ENCODE measurements at places on chromosomes 5 and 9. TPM values are rescaled to one million over a fixed set of nuclear protein-coding genes. Genes with fewer than 3 reads are reported as not detected.

- no peak overlapping the region for H3K4me3 ChIP-seq
- H3K27ac ChIP-seq: no peak overlapping the region
- H3K4me1 ChIP-seq: peaks cover 6% of the 10 kb centered on the region
- peaks cover 23% of the 10 kb centered on the region for H3K36me3 ChIP-seq
These were observed 7.3 kb downstream of the ATOX1 start for GRCh38 chr5:151751091-151751490.

GRCh38 chr9:129612815-129613519, 7.9 kb downstream of the C9orf50 start:
- H3K4me3 ChIP-seq: no peak overlapping the region
- no peak for ATAC-seq
- no peaks in the 10 kb centered on the region for H3K27me3 ChIP-seq
- peak overlapping the region; percentile 69 for H3K27ac ChIP-seq

GRCh38 chr5:91339063-91339705, 43.9 kb downstream of the ARRDC3 start:
- no peak overlapping the region for H3K27ac ChIP-seq
- peak; percentile 39 for ATAC-seq
- H3K36me3 ChIP-seq: no peaks in the 10 kb centered on the region
- no peaks in the 10 kb centered on the region for H3K27me3 ChIP-seq
- no peak overlapping the region for H3K4me3 ChIP-seq
- no peaks in the 10 kb centered on the region for H3K4me1 ChIP-seq

- H3K27me3 ChIP-seq: no peaks in the 10 kb centered on the region
- no peak overlapping the region for H3K4me3 ChIP-seq
- no peak for ATAC-seq
- peaks cover 22% of the 10 kb centered on the region for H3K4me1 ChIP-seq
These were observed 96.2 kb upstream of the IL6ST start for GRCh38 chr5:56090793-56091460.

DNA sequence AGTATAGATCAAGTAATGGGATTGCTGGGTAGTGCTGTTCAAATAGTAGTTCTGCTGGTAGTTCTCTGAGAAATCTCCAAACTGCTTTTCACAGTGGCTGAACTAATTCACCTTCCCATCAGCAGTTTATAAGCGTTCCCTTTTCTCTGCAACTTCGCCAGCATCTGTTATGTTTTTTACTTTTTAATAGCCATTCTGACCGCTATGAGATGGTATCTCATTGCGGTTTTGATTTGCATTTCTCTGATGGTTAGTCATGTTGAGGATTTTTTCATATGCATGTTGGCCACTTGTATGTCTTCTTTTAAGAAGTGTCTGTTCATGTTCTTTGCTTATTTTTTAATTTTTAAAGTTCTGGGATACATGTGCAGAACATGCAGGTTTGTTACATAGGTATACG, 279.2 kb upstream of the NREP start:
- H3K4me3 ChIP-seq: no peak overlapping the region
- H3K27ac ChIP-seq: no peak overlapping the region
- ATAC-seq: no peak
- H3K36me3 ChIP-seq: no peaks in the 10 kb centered on the region

GRCh38 chr5:170508036-170508435, 4.2 kb downstream of the KCNIP1 start:
- H3K27me3 ChIP-seq: peaks cover 28% of the 10 kb centered on the region
- no peak for ATAC-seq
- no peak overlapping the region for H3K4me3 ChIP-seq
- H3K4me1 ChIP-seq: no peaks in the 10 kb centered on the region

DNA sequence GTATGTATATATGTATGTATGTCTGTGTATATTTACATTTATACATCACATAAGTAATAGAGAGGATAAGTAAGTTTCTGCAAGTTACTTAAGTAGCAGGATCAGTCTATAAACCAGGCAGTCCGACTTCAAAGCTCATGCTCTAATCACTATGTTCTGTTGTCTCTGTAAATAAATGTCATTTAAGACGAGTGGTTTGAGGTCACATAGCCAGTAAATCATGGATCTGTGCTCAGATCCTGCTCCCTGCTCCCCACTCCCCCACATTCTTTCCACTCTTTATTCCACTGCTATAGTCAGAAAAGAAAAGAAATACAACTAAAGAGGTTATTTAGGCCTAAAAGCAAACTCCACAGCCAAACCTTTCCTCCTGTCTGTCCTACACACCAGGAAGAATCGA, 90.4 kb downstream of the SERINC5 start:
- ATAC-seq: no peak
- H3K4me3 ChIP-seq: no peak overlapping the region
- H3K27ac ChIP-seq: no peak overlapping the region
- H3K4me1 ChIP-seq: no peaks in the 10 kb centered on the region

DNA sequence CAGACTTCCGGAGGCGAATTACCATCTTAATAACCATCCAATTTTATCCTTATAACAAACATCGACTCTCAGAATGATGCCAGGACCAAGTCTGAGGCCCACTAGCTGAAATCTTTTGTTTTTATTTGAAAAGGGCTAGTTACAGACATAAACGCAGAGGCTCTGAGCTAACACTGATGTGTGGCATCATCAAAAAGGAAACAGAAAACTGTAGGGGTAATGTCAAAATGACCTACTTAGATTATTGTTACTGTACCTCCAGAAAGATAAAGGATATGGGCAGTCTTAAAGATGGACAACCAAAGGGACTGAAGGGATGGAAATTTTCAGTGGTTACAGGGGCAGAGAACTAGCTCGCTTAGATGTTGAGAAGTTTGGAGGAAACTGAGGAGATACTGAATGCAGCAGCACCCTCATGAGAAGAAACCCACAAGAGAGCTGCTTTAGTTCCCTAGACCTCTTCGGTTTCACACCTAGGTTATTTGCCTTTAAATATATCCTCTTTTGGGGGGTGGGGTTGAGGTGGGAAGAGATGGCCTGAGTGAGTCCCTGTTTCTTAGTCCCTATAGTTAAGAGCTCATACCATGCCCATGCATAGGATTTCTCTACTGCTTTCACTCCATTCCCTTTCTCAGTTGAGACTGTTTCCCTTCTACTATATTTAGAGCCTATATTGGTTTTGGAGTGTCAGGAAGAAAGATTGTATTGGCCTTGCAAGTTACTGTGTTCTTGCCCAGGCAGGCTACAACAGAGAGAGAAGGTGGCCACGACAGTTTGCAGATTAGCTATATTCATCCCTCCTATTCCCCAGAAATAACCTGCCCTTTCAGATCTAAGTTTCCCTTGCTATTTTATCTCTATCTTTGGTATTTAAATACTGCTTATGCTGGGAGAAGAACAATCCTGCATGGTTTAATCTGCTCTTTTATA, 320.4 kb upstream of the EFNA5 start:
- H3K27me3 ChIP-seq: no peaks in the 10 kb centered on the region
- H3K27ac ChIP-seq: no peak overlapping the region
- ATAC-seq: no peak
- H3K4me3 ChIP-seq: no peak overlapping the region

DNA sequence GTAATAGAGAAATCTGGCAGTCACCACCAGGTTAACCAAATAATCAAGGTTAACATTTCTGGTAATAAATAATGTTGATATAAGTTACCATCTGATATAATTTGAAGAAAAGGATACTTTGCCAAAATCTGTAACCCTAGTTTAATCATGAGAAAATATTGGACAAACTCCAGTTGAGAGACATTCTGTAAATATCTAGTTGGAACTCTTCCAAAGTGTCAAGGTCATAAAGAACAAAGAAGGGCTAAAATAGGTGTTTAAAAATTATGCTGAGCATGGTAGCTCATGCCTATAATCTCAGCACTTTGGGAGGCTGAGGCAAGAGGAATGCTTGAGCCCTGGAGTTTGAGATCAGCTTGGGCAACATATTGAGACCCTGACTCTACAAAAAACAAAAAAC, 253.3 kb downstream of the MRPS30 start:
- no peak overlapping the region for H3K4me3 ChIP-seq
- no peak for ATAC-seq
- no peaks in the 10 kb centered on the region for H3K36me3 ChIP-seq
- H3K27me3 ChIP-seq: no peaks in the 10 kb centered on the region

DNA sequence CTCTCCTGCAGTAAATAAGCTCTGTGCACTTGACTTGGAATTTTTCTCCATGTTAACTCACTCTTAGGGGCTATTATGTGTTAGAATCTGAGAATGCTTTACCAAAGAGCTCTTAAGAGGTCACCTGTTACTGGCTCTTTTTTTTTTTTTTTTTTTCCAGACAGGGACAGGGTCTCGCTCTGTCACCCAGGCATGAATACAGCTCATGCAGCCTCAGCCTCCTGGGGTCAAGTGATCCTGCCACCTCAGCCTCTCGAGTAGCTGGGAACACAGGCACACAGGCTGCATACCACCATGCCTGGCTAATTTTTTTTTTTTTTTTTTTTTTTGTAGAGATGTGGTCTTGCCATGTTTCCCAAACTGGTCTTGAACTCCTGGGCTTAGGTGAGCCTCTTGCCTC, 22.1 kb downstream of the HMGXB3 start:
- peaks cover 7% of the 10 kb centered on the region for H3K36me3 ChIP-seq
- peaks cover 4% of the 10 kb centered on the region for H3K4me1 ChIP-seq
- H3K27me3 ChIP-seq: no peaks in the 10 kb centered on the region
- peak overlapping the region; percentile 67 for H3K27ac ChIP-seq

- H3K27ac ChIP-seq: no peak overlapping the region
- no peaks in the 10 kb centered on the region for H3K36me3 ChIP-seq
- H3K4me1 ChIP-seq: no peaks in the 10 kb centered on the region
- no peak for ATAC-seq
These were observed 36.4 kb upstream of the SLC6A19 start for GRCh38 chr5:1164696-1165630.

GRCh38 chr5:170681013-170681433, 102.5 kb upstream of the GABRP start:
- peaks cover 85% of the 10 kb centered on the region for H3K27me3 ChIP-seq
- no peak overlapping the region for H3K27ac ChIP-seq
- no peak overlapping the region for H3K4me3 ChIP-seq
- H3K4me1 ChIP-seq: no peaks in the 10 kb centered on the region
- H3K36me3 ChIP-seq: no peaks in the 10 kb centered on the region
- ATAC-seq: no peak

DNA sequence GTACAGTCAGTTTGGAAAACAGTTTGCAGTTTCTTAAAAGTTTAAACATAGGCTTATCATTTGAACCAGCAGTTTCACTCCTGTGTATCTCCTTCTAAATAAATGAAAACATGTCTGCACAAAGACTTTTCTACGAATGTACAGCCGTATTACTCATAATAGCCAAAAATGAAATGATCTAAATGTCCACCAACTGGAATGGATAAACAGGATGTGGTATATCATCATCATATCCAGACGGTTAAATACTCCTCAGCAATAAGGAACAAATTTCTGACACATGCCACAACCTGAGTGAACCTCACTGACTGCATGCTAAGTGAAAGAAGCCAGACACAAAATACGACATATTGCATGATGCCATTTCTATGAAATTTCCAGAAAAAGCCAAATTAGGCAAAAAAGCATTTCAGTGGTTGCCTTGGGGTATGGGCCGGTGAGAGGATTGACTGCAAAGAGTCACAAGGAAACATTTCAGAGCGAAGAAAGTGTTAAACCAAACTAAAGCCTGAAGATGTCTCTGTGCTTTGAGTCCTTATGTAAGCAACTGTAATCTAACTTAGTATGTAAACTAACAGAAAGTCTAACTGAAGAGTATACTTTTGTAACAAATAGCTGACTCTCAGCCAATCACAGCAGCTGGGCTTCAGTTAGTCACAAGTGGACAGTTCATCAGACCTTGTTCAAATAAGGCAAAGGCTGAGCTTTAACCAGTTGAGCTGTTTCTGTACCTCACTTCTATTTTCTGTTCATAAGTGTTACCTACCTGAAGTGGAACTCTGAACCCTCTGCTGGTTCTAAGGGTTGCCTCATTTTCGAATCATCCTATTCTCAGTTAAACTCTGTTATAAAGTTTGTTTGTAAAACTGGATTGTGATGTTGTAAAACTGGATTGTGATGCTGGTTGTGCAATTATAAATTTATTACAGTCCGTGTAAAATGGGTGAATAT, 65.2 kb downstream of the TRIO start:
- H3K27ac ChIP-seq: peak overlapping the region; percentile 78
- H3K36me3 ChIP-seq: no peaks in the 10 kb centered on the region
- H3K4me1 ChIP-seq: peaks cover 95% of the 10 kb centered on the region
- H3K27me3 ChIP-seq: no peaks in the 10 kb centered on the region

GRCh38 chr9:136673088-136673974, 10.6 kb downstream of the EGFL7 start:
- peak; percentile 0 for ATAC-seq
- H3K4me1 ChIP-seq: peaks cover 10% of the 10 kb centered on the region

DNA sequence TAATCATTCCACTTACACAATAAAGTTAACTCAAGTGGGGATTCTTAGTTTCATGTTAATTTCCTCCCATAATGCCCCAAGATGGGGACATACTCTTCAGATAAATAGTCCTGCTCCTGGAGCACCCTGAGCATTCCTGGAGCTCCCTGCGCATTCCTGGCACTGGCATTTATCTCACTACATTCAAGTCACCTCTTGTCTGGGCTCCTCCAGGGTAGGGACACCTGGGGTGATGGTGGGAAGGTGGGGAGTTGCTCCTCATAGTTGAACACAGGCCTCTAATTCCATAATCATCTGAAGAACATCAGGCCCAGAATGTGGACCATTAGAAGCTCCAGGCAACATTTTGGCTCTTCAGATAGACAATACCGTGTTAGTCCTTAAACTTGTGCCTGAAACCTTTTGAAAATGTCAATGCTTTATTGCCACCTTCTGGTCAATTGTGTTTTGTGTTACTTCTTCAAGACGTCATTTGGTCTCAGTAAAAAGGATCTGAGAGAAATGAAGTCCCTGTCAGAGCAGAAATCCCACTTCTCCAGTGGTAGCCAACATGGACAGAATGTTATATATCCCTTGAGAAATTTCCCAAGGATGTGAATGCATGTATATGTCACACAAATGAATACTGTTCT, 14.2 kb upstream of the AGGF1 start:
- no peaks in the 10 kb centered on the region for H3K36me3 ChIP-seq
- H3K27ac ChIP-seq: no peak overlapping the region
- no peaks in the 10 kb centered on the region for H3K4me1 ChIP-seq

DNA sequence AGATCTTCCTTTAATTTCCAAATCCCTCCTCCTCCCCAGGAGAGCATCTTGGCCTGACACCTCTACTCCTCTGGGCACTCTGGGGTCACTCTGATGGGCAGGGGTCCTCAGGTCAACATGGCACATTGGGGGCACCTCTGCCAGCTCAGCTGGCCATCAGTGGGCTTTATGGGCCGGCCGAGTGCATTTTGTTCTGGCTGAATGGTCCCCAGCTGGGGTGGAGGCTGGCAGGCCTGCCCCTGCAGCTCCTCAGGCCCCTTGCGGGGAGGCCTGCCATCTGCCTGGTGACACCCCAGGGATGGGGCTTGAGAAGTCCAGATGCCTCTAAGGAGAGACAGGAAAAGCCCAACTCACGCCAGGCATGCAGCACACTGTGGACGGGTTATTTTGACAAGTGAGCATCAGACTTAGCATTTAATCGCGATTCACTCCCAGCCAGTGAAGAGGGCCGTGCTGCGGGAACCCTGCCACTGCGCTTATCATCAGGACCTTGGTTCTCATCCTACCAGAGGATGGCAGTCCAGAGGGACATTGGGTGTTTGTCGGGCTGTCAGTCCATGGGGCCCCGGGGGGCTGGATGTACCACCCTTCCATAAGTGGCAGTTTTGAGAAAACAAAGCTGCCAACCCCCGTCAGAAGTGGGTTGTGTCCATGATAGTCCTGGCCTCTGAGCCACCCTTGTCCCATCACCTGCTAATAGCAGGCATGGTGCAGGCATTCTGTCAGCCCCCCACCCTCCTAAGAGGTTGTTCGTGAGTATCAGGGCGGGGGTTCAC, 21.7 kb downstream of the PHF2 start:
- H3K36me3 ChIP-seq: no peaks in the 10 kb centered on the region
- H3K4me1 ChIP-seq: no peaks in the 10 kb centered on the region
- no peak overlapping the region for H3K4me3 ChIP-seq
- H3K27ac ChIP-seq: no peak overlapping the region

The SPATA31D4 gene
- not detected for total RNA-seq

The GPR151 gene
- total RNA-seq: not detected

The MCTP1 gene
- 13.5 TPM for total RNA-seq
